ENCODE measurements at places on chromosomes 2 and 18.

GRCh38 chr2:55049821-55050099 is 491 bp downstream of the RTN4 start:
- no peak for DNase-seq

DNA sequence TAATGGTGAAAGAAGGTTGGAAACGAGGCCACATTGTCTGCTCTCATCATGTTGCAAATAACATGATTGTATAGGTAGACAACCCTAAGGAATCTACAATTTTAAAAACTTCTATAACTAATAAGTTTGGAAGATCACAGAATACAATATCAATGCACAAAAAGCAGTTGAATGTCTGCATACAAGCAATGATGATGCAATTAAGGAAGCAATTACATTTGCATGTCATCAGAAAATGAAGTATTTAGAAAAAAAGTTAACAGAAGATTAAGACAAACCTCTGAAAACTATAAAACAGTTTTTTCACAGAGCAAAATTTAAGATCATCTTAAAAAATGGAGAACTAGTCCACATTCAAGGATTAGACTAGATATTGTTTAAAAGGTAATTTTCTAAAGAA is 181.1 kb downstream of the METTL4 start:
- DNase-seq = no peak

GRCh38 chr2:129734343-129735034 is 245.0 kb upstream of the RAB6C start:
- DNase-seq = no peak

GRCh38 chr2:237859082-237859433 is 365 bp upstream of the RAMP1 start:
- no peak for DNase-seq

GRCh38 chr2:139790807-139791752 is 1010.9 kb upstream of the NXPH2 start:
- DNase-seq = no peak

DNA sequence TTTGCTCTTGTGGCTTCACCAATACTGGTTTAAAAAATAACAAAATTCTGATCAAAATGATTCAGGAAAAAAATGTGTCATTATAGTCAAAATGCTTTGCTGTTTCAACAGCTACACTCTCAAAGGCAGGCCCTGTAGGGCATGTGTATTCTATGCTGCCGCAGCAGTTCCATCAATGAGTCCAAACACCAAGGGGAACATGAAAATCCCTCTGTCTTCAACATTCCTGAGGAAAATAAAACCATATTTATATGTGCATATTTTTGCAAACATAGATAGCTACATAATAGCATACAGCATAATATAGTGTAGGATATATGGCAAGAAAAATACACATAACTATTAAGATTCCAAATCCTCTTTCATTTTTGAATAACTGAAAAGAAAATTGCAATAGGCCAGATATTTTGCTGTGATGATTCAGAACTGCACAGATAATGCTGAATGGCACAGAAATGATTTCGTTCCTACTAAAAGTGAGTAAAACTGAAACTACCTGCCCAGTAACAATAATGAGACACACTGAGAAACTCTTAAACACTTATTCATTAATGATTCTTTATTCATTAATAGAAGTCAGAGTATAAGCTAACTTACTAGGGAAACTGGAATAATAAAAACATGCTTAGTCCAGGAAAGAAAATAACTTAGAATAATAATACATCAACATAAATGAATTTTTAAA is 343.8 kb downstream of the SUCLG1 start:
- DNase-seq = no peak

- no peak for DNase-seq
Observed at GRCh38 chr2:68463287-68463877, 3.7 kb downstream of the FBXO48 start.

DNA sequence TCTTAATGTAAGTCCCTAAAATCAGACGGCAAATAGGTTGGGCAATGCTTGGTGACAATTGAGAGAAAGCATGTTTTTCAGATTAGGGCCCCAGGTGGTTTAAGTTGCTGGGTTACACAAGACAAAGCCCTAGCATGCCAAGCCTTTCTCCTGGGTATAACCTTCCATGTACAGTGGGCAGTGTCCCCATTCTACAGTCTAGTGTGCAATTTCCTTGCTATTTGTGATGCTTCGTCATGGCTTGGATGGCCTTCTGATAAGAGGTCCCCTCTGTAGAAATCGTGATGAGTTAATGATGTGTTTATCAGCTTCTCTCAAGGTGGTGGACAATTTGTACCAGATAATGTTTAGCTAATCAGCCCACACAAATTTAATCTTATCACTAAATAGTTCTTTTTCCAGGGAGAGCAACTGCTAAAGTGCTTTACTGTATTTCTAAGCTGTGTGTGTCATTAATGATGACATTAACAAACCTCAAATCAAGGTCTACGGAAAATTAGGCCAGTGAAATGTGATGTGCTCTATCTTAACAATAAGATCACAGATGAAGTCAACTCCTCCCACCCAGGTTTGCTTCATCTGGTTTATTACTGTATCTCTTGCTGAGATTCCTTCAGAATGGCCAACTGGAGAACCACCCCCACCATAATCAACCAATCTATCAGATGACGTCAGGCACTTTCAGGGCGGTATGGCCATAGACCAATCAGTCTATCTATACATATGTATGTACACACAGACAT is 61.7 kb downstream of the PLB1 start:
- no peak for DNase-seq

DNA sequence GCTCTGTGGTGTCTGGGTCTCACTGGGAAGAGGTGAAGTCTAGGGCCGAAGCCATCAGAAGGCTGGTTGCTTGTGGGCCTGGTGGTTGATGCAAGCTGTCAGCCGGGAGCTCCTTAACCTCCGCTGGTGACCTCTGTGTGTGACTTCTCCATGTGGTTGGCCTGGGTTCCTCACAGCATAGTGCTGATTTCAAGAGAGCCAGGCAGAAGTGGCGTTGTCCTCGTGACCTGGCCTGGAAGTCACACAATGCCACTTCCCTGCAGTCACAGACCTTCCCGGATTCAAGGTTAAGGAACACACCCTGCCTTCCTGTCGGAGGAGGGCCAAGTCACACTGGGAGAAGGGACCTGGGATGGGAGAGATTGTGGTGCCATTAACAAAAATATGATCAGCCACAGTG is 303.7 kb upstream of the HS6ST1 start:
- DNase-seq = no peak

DNA sequence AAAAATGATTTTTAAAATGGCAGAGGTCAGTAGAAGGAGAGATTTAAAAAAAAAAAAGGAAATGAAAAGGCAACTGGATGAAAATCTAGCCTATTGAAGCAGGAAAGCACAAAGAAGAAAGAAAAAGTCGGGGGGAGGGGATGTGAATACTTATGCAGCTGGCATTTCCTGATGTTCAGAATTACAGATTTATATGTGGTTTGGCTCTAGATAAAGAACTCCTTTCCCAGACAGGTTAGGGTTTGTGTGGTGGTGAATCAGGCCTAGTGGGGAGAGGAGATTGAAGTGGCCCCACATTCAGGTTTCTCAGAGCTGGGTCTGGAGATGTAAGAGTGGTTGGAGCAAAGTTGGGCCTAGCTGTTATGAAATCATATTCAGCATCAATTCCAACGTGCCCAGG is 394.4 kb downstream of the FIGN start:
- no peak for DNase-seq

GRCh38 chr2:195318440-195319111 is 338.4 kb upstream of the SLC39A10 start:
- DNase-seq = peak; percentile 33

DNA sequence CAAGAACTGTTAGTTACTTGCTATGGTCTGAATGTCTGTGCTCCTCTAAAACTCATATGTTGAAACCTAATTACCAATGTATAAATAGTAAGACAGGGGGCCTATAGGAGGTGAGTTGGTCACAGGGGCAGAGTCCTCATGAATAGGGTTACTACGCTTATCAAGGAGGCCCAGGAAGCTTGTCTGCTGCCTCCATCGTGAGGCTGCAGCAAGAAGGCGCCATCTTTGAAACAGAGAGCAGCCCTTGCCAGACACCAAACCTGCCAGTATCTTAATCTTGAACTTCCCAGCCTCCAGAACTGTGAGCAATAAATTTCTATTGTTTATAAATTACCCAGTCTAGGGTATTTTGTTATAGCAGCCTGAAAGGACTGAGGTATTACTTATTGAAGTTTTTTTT is 79.1 kb downstream of the TGIF1 start:
- no peak for DNase-seq

DNA sequence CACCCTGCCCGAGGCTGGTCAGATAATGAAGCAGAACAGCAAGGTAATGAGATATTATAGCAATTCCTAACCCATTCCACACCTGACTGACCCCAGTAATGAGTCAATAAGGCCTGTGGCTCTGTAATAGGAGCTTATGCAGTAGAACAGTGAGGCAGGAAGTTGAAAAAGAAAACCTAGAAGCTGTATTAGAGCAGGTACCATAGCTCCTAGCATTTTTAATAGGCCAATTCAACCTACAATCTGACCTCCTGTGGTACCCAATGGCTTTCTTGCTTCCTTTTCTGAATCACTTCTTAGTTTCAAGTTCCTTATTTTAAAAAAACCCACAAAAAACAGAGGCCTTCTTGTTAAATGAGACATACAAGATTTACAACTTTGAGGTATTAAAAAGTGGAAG is 43.6 kb upstream of the MAP2 start:
- no peak for DNase-seq

DNA sequence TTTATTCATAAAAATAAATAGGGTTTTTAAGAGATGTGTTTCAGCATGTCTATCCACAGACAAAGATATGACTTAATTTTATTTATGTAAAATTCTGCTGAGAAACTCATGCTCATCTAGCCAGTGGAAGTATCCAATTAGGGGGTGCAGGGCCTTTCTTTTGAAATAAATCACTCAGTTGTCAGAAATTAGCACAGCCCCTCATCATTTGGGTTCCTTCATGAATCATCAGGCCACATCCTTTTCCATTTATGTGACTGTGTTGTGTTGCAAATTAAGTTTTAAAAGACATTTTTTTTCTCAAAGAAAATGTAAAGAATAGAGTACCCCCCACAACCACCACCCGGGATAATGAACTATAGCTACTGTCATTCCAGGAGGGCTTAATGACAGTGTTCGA is 185.8 kb downstream of the NRP2 start:
- DNase-seq = no peak

Data from right hindlimb (tissue), 1 donor.